Peyer's patch (tissue), 4 donors: ENCODE measurements at places on chromosomes 2 and 18. TPM values are rescaled to one million over a fixed set of nuclear protein-coding genes. Genes with fewer than 3 reads are reported as not detected.

DNA sequence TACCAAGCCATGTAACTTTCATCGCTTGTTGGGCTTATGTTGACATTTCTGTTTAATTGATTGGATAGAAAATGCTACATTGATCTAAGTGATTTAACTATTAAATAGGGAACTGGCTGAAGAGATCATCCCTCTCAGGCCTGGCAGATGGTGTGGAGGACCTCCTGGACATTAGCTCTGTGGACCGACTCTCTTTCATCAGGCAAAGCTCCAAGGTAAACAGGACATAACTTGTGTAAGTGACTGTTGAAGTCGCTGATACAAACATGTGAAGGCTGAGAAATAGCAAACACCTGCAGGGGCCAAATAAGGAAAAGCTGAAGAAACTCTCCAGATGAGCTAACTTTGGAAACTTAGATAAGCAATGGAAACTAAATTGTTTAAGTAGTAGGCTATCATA is 68.8 kb downstream of the UNC80 start:
- no peak overlapping the region for H3K27ac ChIP-seq
- H3K27me3 ChIP-seq: no peaks in the 10 kb centered on the region
- no peaks in the 10 kb centered on the region for H3K4me1 ChIP-seq
- no peaks in the 10 kb centered on the region for H3K36me3 ChIP-seq
- no peak overlapping the region for H3K4me3 ChIP-seq

- no peaks in the 10 kb centered on the region for H3K4me1 ChIP-seq
- no peak overlapping the region for H3K27ac ChIP-seq
- H3K36me3 ChIP-seq: no peaks in the 10 kb centered on the region
- DNase-seq: no peak
These were observed 1038.3 kb upstream of the ACVR2A start for GRCh38 chr2:146806364-146807005.

- H3K4me1 ChIP-seq: no peaks in the 10 kb centered on the region
- no peak overlapping the region for H3K27ac ChIP-seq
These were observed 644.4 kb downstream of the ZEB2 start for GRCh38 chr2:143875295-143876233.

- H3K27ac ChIP-seq: no peak overlapping the region
- no peak for DNase-seq
- no peak overlapping the region for H3K4me3 ChIP-seq
- no peaks in the 10 kb centered on the region for H3K36me3 ChIP-seq
- no peaks in the 10 kb centered on the region for H3K4me1 ChIP-seq
These were observed 680.7 kb downstream of the EPHA4 start for GRCh38 chr2:220891405-220891804.

GRCh38 chr2:239075918-239076758 is 228.3 kb downstream of the TWIST2 start:
- H3K27ac ChIP-seq: no peak overlapping the region
- H3K4me3 ChIP-seq: no peak overlapping the region
- no peaks in the 10 kb centered on the region for H3K27me3 ChIP-seq
- DNase-seq: no peak
- H3K36me3 ChIP-seq: no peaks in the 10 kb centered on the region
- peaks cover 8% of the 10 kb centered on the region for H3K4me1 ChIP-seq

- H3K27ac ChIP-seq: no peak overlapping the region
- H3K4me3 ChIP-seq: no peak overlapping the region
- peaks cover under 1% of the 10 kb centered on the region for H3K36me3 ChIP-seq
- no peaks in the 10 kb centered on the region for H3K27me3 ChIP-seq
- DNase-seq: no peak
These were observed 8.3 kb downstream of the TM4SF20 start for GRCh38 chr2:227370791-227371312.

MYOM1 gene
- total RNA-seq: 1.3 TPM

ZSWIM2 gene
- not detected for total RNA-seq

KCNIP3 gene
- total RNA-seq: 11.4 TPM

TUBB6 gene
- 49.8 TPM for total RNA-seq

PDCL3 gene
- 8.8 TPM for total RNA-seq

RAPGEF4 gene
- 9.0 TPM for total RNA-seq
